Activated naive CD4-positive, alpha-beta T cell treated with anti-CD3 and anti-CD28 coated beads for 36 hours (primary cell): ENCODE measurements at places on chromosomes 3 and 15. TPM values are rescaled to one million over a fixed set of nuclear protein-coding genes. Genes with fewer than 3 reads are reported as not detected.

Gene EOGT
- total RNA-seq: 4.8 TPM

DNA sequence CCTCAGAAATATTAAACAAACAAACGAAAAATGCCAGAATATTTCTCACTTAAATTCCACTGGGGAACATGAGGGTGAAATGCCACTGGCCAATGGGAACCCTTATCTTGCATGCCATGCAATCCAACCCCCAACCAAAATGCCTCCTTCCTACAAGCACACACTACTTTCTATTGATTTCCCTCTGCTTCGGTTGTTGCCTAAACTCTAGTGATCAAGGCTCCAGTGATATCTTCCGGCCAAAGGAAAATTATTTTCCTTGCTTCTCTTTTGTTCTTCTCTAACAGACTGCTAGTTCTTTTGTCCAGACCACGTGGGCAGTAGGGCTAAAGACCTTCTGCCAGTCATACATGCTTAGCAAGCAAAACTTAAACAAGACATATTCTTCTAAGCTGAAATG lies 115.7 kb downstream of the TMCC1 start:
- DNase-seq: no peak

GRCh38 chr15:65551183-65551582 lies 20.9 kb downstream of the HACD3 start:
- no peak for DNase-seq

- no peak for DNase-seq
Observed at GRCh38 chr15:80003934-80004472, 33.0 kb upstream of the BCL2A1 start.

Gene ACTRT3
- total RNA-seq: not detected

DNA sequence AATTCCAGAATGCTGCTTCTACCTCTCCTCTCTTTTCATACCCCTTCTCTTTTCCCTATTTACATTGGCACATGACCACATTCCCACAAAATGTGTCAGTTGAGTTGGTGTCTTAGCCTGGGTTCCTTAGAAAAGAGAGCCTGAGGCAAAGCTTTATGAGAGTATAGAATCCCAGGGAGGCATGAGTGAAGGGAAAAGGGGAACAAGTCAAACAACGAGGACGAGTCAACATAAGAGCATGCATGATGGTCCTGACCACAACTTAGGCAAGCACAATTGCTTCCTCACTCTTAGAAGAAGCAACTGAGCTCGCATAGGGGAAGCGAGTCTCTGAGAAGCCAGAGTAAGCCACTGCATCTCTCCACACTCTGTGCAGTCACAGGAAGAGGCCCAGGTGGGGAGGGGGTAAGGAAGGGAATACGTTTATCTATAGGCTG lies 15.4 kb upstream of the ZNF774 start:
- DNase-seq: peak; percentile 48

Gene SLC35G2
- 0.31 TPM for total RNA-seq

- no peak for DNase-seq
Observed at GRCh38 chr3:8482960-8483665, 18.5 kb upstream of the LMCD1 start.
